Stimulated activated naive CD8-positive, alpha-beta T cell treated with anti-CD3 and anti-CD28 coated beads, Interleukin-15, Interleukin-2, amounts not matched to agents 100 U/mL and 50 U/mL, for 24 hours (primary cell): ENCODE measurements at places on chromosomes 3 and 15.

DNA sequence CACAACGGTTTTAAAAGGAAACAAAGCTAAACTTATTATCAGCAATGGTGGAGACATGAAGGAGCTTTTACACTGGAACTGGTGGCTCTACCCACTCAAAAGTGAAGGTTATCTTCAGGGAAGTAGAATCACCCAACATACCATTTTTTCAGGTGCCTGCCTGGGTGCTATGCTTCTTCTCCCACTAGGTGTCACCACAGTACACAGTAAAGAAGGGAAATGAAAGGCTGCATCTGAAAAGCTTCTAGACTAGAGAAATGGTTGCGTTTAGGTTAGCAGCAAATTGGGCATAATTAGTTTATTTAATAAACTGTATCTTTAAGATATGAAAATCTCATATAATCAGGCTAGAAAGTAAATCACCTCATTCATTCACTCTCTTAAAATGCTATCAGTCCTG is 47.0 kb upstream of the SELENOK start:
- DNase-seq, result peak; percentile 18

- no peak for DNase-seq
Measured at GRCh38 chr3:25155652-25156471, 272.2 kb upstream of the RARB start.

GRCh38 chr3:79672731-79673130 is 95.1 kb downstream of the ROBO1 start:
- no peak for DNase-seq

DNA sequence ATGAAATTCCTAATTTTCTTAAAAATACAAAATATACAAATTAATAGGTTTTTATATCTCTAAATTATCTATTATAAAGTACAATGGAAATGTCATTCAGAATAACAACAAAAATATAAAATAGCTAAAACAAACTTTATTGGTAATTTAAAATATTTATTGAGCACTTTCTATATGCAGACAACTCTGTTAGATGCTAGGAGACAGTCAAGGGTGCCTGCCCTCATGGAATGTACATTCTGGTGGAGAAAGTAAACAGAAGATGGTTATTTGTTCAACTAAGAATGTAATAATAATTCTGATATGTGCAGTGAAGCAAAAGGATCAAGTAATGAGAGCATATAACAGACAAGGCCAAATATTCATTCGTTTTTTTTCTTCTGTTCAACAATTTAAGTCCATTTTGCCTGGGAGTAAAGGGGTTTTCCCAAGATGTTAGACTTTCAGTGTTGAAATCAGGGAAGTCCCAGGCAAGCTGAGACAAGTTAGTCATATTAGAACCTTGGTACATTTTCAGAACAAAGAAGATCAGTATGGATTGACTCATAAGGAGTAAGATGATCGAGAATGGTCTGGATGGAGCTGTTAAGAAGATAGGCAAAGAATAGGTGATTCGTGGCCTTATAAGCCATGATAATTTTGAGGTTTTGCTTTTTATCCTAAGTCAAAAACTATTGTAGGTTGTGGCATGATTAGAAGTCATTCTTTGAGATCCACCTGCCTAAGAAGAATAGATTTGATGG is 150.2 kb upstream of the MLF1 start:
- no peak for DNase-seq

- DNase-seq, result no peak
Measured at GRCh38 chr3:73255609-73256029, 194.2 kb downstream of the EBLN2 start.

DNA sequence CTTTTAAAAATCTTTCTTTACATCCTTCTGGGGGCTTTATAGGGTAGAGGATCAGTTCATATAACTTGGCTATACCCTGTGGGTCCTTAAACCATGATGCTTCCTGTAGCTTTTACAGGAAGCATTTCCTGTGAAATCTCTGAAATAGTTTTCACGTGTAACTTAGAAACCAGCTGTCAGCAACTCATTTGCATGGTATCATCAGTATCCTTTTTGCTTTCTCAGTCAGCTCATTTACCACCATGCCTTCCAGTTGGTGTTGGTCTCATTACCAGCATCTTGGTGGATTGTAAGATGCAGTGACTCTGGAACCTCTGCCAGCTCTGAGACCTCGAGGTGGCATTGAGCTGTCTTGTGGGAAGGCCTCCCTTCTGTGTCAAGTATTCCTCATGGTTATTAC is 96.7 kb upstream of the MYZAP start:
- no peak for DNase-seq

DNA sequence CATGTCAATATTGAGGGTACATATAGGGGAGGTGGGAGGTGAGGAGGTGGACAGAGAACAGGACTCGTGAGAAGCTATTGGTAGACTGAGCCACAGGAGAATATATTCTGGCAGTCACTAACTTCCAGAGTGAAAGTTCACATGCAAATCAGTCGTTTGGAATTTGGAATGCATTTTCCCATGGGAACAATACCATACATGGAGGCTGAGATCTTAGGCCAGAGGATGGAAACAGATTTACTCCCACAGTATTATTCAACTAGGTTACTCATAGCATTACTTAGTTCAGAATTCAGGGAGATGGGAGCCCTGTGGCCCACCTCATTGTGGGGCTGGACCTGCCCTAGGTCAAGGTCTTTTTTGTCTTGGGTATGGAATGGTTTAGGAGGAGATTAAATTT is 36.4 kb upstream of the ABHD2 start:
- DNase-seq, result no peak

DNA sequence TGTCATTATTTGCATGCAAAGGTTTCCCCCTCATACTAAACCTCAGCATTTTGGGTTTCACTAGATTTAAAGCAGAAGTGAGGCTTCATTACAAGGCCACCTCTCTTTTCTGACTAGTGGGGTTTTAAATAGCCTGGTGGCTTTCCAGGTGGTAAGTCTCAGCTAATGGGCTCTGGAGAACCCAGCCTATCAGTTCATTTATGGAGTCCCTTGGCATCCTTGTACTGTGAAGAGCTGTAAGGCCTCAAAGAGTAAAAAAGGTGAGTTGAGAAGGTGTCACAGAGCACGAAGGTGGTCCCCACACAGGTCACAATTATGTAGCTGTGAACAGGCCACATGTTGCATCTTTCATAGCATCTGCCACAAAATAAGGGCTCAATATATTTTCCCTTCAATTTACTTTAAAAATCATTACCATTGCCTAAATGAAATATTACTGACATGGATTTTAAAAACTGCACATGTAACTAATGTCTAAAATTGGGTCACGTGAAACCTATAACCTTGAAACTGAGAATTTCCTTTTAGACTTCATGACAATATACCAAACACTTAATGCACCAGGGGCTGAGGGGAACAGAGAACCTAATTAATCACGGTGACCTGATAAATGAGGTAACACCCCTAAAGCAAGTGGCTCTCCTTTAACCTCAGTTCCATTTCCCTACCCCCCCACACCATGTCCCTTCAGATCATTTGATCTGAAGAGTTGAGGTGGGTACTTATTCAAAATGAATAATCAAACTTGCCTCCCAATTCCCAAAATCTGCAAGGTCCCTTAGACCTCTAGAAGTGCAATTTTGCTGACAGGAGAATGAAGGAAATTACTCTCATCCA is 1.3 kb downstream of the NGLY1 start:
- DNase-seq, result no peak

DNA sequence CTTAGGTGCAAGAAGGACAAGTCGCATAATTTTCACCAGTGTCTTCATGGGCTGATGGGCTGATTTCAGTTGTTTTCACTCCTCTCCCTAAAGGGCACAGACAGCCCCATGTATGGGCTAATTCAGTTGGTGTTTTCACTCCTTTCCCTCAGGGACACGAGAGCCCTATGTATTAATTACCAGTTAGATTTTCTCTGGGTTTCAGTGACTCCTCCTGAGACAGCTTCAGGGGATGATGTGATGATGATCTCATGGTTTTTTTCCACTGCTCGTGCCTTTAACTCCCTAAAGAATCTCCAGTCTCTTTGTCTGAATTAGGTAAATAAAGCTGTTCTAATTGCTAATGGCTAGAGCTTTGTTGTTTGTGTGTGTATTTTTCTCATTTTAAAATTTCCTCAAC is 9.9 kb downstream of the RAMAC start:
- DNase-seq, result no peak
